ENCODE measurements at places on chromosomes 5 and 9.

GRCh38 chr5:176851871-176852658, 41.7 kb downstream of the UNC5A start:
- no peak for DNase-seq

DNA sequence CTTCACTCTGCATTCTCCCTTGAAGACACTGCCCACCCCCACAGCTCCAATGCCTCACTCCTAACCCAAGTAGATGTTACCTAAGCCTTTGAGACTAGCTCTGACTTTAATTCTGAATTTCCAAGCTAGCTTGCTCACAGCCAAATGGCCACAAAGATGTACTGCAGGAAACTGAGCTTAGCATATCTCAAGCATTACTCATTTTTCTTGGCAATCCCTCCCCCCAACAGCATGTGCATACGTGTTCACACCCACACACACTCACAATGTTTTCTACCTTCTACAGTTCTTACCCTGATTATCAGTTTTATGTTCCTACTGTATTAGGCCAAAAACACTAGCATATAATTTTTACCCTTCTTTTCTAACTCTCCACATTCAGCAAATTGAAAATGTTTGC, 13.7 kb upstream of the GRIA1 start:
- no peak for DNase-seq

DNA sequence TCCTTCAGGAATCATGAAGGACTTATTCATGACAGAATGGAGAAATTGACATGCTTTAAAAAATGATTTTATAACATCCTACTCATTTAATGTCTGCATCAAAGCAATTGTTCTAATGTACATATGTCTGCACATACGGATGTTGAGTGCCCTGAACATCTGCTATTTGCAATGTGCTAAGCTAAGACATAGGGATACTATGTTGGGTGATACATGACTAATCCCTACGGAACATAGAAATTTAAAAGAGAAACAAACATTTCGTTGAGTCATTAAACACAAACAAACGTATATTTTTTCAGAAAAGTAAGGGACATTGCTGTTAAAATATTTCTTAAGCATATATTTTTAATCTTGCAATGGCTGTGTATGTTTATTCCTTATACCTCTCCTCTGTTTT, 686.5 kb upstream of the ADAMTS16 start:
- DNase-seq: no peak

DNA sequence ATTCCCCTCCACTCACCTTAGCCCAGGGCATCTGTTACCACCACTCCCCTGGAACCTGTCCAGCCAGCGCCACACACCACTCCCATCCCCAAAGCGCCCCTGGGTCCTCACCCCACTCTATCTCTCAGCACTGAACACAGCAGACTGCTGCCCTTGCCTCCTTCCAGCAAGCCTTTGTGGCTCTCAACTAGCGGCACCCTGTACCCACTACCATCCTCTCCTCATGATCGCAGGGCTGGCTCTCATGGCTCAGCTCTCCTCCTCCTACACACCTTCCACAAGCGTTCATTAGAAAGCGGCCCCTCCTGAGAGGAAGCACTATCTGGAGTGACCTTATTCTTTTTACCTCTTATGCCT, 13.3 kb upstream of the BASP1 start:
- DNase-seq: no peak

GRCh38 chr9:108325406-108325805, 530.4 kb downstream of the ACTL7B start:
- DNase-seq: no peak

- DNase-seq: peak; percentile 10
Measured at GRCh38 chr5:72234265-72234700, 85.8 kb downstream of the MRPS27 start.

DNA sequence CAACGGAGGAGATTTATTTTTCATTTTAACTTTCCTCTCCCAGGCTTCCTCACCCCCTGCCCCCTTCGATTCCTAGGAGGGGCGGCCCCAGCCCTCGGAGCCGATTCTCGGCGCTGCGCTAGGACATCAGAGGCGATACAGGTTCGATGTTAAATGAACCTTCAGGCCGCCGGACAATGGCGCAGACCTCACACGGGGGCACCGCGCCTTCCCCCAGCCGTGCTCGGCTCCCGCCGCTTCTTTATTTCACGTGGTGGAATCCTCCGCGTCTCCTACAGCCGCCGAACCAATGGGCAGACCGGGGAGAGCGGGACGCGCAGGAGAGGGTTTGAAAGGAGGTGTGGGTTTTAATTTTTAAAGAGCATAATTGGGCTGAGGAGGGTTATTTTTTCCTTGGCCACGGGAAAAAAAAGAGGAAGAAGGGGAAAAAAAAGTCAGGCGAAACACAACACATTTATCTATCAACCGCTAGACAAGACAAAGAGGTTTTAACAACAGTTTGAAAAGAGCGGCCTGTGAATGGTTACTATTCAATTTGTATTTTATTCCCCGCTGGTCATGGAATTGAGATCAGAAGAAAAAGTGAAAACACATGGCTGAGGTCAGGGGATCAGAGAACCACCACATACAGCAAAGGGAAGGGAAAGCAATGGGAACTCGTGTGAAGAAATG, 126.8 kb downstream of the TMEM174 start:
- no peak for DNase-seq

- DNase-seq: no peak
Measured at GRCh38 chr5:173704615-173705511, 88.4 kb upstream of the BOD1 start.

- DNase-seq: no peak
Measured at GRCh38 chr5:52800394-52801213, 12.9 kb downstream of the ITGA1 start.

DNA sequence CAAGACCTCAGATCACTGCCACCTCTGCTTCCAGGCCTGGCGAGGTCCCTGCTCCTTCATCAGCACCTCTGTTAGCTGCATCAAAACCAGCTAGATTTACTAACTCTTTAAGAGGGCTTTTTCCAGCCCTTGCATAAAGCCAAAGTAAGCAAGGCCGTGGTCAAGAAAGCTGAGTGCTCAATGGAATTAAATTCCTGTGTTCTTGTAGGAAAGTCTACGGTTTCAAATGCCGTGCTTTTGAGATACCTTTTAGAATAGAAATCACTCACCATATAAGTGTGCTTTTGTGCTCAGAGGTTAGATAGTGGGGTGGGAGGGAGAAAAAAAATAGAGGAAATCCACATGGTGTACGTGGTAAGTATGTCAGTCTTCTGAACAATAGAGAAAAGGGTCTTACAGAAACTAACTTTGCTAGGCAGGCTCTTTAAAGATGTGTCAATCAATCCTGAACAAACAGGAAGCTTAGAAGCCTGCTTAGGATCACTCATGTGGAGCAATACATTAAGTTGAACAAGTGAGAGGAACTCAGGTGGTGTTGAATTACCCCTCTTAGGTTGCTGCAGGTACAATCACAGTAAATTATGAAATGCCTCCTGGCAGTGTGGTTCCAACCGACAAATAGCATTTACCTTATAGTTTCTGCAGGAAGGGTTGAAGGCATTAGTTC, 79.7 kb downstream of the SEMA6A start:
- no peak for DNase-seq

DNA sequence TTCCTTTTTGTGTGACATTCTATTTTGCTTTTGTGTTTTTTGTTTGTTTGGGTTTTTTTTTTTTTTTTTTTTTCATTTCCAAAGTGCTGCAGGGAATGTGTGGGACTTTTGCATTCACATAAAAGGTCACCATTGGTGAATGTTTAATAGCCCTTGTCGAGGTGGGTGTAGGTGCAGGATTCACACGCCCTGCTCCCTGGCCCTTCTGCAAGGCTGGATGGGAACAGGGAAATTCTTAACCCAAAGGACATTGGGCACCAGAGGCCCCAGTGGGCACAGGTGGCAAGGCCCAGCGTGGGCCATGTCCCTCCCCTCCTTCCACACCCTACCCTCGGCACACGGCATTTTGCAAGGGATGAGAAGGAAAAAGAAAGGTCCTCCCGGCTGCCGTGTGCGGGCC, 50.4 kb upstream of the NOTCH1 start:
- no peak for DNase-seq

DNA sequence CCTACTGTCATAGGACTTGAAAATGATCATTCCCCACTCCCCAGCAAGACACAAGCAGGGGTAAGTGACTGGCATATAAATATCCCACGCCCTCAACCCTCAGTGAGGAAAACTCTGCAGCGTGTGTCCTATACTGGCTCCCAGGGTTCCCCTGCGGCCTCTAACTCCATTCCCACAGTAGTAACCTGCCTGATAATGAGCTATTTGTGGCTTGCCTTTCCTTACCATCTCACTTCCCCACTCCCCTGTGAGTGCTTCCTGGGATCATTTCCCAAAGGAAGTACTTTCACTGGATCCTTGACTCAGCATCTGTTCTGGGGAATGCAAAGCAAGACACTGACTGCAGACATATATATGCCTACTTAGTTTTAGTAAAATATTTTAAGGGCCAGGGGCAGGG, 14.3 kb downstream of the CDC14B start:
- no peak for DNase-seq

GRCh38 chr5:176837707-176838115, 27.4 kb downstream of the UNC5A start:
- DNase-seq: peak; percentile 24

DNA sequence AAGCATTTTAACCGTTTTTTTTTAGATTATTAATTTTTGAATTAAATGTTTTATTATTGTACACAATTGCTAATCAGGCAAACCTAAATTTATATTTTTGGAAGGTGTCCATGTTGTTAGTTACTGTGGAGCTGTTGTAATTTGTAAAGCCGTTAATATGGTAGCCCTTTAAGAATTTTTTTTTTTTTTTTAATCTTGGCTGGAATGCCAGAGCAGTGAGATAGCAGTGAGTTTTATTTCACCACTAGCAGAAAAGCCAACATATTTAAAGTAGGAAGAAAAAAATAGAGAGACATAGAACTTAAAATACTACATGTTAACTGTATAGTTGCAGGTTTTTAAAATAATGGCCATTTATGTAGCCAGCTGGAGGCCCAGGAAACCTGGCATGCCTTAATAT, 35.3 kb upstream of the RNF20 start:
- DNase-seq: no peak

DNA sequence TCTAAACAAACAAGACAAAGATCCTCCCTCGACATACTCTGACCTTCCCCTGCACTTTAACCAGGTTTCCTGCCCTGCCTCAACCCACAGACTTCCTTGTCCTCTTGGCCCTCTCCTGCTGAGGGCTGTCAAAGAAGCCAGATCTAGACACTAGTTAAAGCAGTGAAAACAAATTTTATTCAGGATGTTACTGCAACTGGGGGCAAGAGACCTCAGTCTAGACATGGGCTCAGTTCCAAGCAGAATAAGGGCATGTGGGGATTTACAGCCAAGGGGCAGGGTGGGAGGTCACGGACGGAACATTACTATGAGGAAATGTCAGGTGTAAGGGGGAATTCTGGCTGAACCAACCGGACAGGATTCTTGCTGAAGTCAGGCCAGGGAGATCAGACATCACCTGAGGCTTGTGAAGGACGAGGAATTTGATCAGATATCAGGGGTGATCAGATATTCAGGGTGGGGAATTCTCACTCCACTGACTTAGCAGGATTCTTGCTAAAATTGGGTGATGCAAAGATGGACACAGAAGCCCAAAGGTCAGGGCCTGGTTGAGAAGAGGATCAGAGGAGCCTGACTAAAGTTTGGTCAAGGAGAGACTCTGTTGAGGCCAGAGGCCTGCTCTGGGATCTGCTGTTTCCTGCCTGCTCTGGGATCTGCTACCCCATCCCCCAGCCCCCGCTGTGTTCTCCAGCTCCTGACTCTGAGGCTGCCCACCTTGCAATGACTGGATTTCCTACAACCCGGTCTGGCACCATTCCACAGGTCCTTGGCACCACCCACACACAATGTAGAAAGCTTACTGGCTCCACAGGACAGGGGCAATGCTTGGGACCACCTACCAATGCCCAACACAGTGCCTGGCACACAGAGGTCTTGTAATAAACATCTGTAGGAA, 21.5 kb downstream of the GABBR2 start:
- no peak for DNase-seq

DNA sequence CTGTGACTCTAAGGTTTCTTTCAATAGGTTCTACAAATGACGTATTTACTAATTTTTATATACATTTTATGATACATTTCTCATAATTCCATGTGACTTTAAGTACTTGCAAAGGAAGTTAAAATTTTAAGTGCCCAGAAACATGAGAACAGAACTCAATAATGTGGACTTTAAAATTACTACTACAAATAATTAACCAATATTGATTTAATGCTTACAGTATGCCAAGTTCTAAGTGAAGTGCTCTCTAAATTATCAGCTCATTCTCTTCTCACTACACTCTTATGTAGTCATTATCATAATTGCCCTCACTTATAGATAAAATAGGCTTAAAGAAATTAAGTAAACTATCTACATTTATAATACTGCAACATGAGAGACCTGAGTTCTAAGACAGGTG, 1690.7 kb upstream of the CDH9 start:
- DNase-seq: no peak

- DNase-seq: no peak
Measured at GRCh38 chr5:51961154-51961562, 577.9 kb downstream of the ISL1 start.

DNA sequence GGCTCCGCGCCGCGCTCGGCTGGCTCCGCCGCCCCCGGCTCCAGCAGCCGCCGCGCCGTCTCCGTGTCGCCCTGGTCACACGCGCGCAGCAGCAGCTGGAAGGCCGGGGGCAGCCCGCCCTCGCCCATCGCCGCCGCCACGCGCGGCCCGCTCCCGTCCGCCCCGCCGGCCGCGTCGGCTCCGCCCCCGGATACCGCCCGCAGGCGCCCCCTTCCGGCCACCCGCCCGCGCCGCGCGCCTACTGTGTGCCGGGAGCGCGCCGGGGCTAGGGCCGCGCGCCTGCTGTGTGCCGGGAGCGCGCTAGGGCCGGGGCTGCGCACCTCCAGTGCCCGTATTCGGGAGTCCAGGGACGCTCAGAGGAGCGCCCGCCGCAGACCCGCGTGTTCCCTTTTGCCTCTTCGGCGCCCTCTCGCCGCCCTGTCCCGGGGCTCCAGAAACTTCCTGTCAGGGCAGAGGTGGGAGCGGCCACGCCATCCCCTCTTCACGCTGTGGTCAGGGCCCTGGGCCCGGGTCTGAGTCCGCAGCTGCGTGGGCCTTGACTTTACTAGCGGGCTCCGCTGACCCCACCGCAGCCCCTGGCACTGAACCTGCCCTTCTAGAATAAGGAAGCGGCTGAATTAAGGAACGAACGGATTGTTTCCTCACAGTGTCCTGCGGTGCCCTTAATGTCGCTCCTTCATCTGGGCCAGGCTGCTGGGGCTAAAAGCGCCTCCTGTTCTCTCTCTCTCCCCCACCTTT, at the start of gene ANKS6:
TSS of gene ANKS6 (minus strand) at position 192 of the 738 bp plus-strand sequence. CDS start at position 128, 64 bp downstream.
- peak; percentile 73 for DNase-seq

Measured in stimulated activated CD8-positive, alpha-beta memory T cell treated with anti-CD3 and anti-CD28 coated beads, Interleukin-7, amount 100 ng/mL, for 1 hour (primary cell).